GM23248 (cell line): ENCODE measurements at places on chromosomes 7 and 10. TPM values are rescaled to one million over a fixed set of nuclear protein-coding genes. Genes with fewer than 3 reads are reported as not detected.

ARHGEF35 gene
- total RNA-seq: 3.4 and 4.3 TPM in 2 replicates

- peaks cover 7% of the 10 kb centered on the region for H3K4me1 ChIP-seq
- no peak overlapping the region for H3K4me3 ChIP-seq
- H3K27ac ChIP-seq: no peak overlapping the region
- no peak for DNase-seq
Measured at GRCh38 chr7:26650103-26650502, 214.3 kb downstream of the SKAP2 start.

GRCh38 chr7:94087664-94088352 is 83.7 kb upstream of the BET1 start:
- peak overlapping the region; percentile 72 for H3K4me3 ChIP-seq
- no peaks in the 10 kb centered on the region for H3K36me3 ChIP-seq
- H3K27ac ChIP-seq: no peak overlapping the region
- peak; percentile 83 for DNase-seq
- H3K4me1 ChIP-seq: peaks cover 12% of the 10 kb centered on the region

- H3K27me3 ChIP-seq: no peaks in the 10 kb centered on the region
- no peaks in the 10 kb centered on the region for H3K36me3 ChIP-seq
- H3K4me1 ChIP-seq: no peaks in the 10 kb centered on the region
- H3K27ac ChIP-seq: no peak overlapping the region
- no peak overlapping the region for H3K4me3 ChIP-seq
Measured at GRCh38 chr7:37318541-37318940, 130.1 kb downstream of the ELMO1 start.

MRLN gene
- not detected in 2 replicates for total RNA-seq

DNA sequence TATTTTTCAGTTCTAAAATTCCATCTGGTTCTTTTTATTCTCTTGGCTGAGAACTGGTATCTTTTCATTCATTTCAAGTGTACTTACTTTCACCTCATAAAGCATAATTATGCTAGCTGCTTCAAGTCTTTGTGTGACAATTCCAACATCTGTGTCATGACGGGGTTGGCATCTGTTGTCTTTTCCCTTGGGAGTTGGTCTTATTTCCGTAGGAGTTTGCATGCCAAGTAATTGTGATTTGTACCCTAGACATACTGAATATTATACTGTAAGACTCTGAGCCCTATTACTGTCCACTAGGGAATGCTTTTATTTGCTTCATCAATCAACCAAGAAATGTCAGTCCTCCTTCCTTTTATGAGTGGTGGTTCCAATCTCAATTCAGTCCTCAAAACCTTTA is 24.6 kb upstream of the HUS1 start:
- peaks cover 5% of the 10 kb centered on the region; the same call in 1 of the 2 replicates for H3K4me1 ChIP-seq
- H3K27me3 ChIP-seq: no peaks in the 10 kb centered on the region
- H3K36me3 ChIP-seq: no peaks in the 10 kb centered on the region
- no peak overlapping the region for H3K4me3 ChIP-seq
- DNase-seq: no peak

GNB2 gene
- 65.6 and 89.8 TPM in 2 replicates for total RNA-seq

DNA sequence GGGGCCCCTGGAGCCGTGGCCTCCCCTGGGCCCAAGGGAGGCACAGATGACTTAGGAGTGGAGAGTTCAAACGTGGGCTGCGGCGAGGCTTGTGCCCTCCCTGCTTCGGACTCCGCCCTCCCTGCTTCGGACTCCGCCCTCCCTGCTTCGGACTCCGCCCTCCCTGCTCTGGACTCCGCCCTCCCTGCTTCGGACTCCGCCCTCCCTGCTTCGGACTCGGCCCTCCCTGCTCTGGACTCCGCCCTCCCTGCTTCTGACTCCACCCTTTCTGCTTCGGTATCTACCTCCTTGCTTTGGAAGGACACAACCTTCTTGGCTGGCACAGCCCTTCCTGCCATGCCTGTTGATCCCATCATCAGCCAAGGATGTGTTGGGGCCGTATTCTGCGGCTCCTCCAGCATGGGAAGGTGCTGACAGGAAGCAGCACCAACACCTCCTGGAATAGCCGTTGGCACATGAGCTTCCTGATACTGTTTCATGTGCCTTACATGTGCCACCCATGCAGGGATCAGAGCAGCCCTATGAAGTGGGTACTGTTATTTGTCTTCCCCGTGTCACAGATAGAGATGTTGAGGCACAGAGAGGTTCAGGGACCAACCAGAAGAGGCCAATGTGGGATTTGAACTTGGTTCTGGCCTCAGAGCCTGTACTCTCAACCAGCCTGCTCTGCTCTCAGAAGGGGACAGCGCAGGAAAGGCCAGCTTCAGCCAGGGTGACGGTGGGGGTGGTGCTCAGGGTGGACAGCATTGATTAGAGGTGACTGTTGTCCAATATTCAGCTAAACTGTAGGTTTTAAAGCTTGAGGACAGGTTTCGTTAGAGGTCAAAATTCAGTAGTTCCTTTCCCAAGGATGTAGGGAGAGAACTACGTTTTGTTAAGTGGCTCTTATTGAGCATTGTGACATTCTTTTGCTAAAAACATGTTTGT is 114.5 kb downstream of the NKX6-2 start:
- H3K4me3 ChIP-seq: no peak overlapping the region
- H3K27me3 ChIP-seq: no peaks in the 10 kb centered on the region
- no peak for DNase-seq

- no peaks in the 10 kb centered on the region for H3K27me3 ChIP-seq
- DNase-seq: no peak
- H3K27ac ChIP-seq: no peak overlapping the region
- peaks cover 28% of the 10 kb centered on the region for H3K4me1 ChIP-seq
- H3K36me3 ChIP-seq: no peaks in the 10 kb centered on the region
Measured at GRCh38 chr10:103839519-103839871, 15.9 kb downstream of the SH3PXD2A start.

DNA sequence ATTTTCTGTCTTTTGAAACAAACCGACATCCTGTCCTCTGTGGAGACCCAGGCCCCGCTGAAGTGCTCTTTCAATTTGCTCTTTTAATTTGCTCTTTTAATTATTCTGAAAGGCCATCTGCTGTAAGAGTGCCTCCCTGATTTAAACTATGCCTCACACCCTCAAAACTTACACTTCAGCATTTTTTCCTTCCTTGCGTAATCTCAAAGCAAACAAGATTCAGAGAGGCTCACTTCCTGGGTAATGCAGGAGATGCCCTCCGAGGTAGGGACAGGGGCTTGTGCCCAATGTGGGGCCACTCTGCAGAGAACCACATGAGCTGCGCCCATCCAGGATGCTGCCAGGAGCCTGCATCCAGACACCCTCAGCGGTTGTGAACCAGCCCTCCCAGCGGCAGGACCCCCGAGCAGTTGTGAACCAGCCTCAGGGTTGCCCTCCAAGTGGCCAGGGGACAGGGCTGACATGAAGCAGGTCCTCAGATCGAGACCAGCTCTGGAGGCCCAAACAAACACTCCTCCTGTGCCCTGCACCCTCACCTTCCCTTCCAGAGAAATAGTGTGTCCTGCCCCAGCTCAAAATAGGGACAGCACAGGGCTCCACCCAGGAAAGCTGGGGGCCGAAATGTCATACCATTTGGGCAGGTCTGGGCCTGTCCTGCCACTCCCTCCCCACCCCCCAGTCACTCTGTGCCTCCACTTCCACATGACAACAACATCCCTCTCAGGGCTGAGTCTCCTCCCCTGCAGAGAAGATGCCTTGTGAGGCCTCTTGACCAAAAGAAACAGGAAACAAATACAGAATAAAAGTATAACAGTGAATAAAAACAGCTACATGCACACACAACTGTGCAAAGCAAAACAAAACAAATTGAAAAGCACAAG is 190.4 kb downstream of the PTPRN2 start:
- no peak overlapping the region for H3K27ac ChIP-seq
- no peak for DNase-seq
- H3K4me3 ChIP-seq: no peak overlapping the region

DNA sequence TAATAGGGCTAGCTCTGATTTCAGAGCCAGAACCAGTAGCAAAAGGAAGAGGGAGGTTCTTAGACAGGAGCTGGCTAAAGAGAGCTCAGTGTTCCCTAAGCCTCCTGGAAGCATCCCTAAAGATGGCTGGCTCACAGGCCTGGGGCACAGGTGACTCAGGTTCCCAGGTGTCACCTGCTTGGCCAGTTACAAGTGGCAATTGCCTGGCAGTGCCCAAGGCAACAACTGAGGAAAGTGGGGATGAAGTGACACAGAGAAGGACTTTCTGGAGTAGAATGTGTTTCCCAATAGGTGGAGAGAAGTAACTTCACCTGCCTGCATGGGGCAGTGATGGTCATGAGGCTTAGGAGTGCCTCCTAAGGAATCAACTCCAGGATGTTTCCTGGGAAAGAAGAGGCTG is 66.5 kb upstream of the EEPD1 start:
- DNase-seq: no peak
- no peak overlapping the region for H3K27ac ChIP-seq
- no peaks in the 10 kb centered on the region for H3K4me1 ChIP-seq

C10orf90 gene
- 0.22 TPM in 1 of 2 replicates, not detected in the other for total RNA-seq

MAGI2 gene
- total RNA-seq: 4.1 and 8.1 TPM in 2 replicates

- DNase-seq: peak; percentile 70
- H3K4me3 ChIP-seq: peak overlapping the region; percentile 48
- no peaks in the 10 kb centered on the region for H3K36me3 ChIP-seq
- H3K27me3 ChIP-seq: 0 out of 2 replicates have a peak, but pooled peaks cover 3% of the 10 kb centered on the region
Measured at GRCh38 chr7:93622036-93623033, 47.8 kb upstream of the CALCR start.

GIMAP8 gene
- total RNA-seq: not detected in 2 replicates

DNA sequence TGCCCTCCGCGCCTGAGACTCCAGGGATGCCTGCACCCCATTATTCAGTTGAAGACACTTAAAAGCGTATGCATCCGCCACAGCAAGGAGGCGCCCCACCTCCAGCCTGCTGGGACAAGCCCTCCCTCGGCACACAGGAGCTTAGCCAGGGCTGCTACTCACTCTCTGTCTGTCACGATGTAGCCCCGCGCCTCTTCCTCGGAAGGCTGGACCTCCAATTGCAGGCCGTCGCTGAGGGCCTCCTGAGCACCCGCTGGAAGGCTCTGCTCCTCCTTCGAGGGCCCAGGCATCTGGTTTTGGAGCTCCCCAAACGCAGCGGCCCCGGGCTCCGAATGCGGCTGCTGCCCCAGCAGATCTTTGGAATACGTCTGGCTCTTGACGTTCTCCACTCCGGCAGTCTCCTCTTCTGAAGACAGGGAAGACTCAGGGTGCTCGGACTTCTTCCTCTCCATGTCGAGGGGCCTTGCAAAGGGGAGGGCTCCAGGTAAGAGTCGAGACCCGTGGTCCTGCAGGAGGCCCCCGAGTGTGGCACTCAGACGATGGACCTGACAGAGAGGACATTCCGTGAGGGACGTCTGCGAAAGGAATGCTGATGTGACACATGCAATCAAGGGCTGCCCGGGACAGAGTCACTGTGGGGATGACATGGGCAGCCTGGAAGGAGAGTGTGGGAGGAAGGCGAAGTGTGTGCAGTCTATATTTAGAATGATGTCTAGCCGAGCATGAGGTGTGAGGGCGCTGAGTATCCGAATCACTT is 453.9 kb downstream of the PTPRN2 start:
- no peaks in the 10 kb centered on the region for H3K36me3 ChIP-seq
- H3K27me3 ChIP-seq: no peaks in the 10 kb centered on the region
- DNase-seq: no peak
- H3K4me3 ChIP-seq: no peak overlapping the region

SPDYE8 gene
- total RNA-seq: not detected in 2 replicates

DNA sequence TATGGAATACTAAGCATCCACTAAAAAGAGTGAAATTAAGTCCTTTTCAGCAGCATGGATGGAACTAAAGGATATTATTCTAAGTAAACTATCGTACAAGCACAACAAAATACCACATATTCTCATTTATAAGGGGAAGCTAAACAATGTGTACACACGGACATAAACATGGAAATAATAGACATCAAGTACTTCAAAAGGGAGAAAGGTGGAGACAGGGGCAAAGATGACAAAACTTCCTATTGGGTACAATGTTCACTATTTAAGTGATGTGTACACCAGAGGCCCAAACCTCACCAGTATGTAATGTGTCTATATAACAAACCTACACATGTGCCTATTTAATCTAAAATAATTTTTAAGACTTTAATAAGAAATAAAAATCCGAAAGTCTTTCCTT is 2.2 kb upstream of the AKR1C4 start:
- DNase-seq: no peak
- H3K4me3 ChIP-seq: no peak overlapping the region
- H3K27ac ChIP-seq: no peak overlapping the region
- no peaks in the 10 kb centered on the region for H3K27me3 ChIP-seq

CALCR gene
- not detected in 2 replicates for total RNA-seq

DNA sequence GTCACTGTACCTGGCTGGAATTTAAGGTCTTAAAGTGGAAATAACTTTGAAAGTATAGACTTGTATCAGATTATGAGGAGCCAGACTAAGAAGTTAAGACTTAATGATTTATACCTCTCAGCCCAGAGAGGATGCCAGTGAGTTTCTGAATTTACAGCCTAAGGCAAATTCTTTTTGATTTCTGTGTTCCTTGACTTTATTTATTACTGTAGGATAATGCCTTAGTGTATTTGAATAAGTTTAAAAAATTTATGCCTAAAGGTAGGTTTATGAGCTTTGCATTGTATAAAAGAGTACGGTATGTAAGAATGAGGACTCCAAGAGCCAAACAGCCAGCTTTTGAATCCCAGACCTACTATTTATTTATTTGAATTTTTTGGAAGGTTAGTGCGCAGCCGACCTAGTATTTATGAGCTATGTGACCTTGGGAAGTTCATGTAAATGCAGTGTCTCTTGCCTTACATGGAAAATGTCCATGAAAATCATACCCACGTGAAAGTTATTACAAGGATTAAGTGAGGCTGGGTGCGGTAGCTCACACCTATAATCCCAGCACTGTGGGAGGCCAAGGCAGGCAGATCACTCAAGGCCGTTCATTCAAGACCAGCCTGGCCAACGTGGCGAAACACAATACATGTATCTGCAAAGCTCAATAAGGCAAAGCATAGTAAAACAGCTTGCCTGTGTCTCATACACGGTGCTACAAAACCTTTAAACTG is 174.6 kb downstream of the AUTS2 start:
- no peak overlapping the region for H3K27ac ChIP-seq
- H3K27me3 ChIP-seq: no peaks in the 10 kb centered on the region
- H3K36me3 ChIP-seq: no peaks in the 10 kb centered on the region
- H3K4me3 ChIP-seq: no peak overlapping the region
- H3K4me1 ChIP-seq: 0 out of 2 replicates have a peak, but pooled peaks cover 9% of the 10 kb centered on the region
- no peak for DNase-seq

DNA sequence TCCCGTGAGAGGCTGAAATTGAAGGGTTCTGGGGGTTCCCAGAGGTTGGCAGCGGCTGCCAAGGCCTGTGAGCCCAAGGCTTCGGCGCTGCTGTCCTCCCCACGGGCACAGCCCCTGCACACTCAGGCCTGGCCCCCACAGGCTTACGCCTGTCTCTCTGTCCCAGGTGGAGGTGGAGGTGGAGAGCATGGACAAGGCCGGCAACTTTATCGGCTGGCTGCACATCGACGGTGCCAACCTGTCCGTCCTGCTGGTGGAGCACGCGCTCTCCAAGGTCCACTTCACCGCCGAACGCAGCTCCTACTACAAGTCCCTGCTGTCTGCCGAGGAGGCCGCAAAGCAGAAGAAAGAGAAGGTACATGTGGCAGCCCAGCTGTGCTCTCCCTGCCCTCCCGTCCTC is 43.1 kb upstream of the LRRC4 start:
- H3K4me3 ChIP-seq: no peak overlapping the region
- H3K36me3 ChIP-seq: no peaks in the 10 kb centered on the region
- no peak for DNase-seq
- H3K27ac ChIP-seq: no peak overlapping the region
- no peaks in the 10 kb centered on the region for H3K27me3 ChIP-seq
- no peaks in the 10 kb centered on the region for H3K4me1 ChIP-seq
